Renal pelvis (tissue), 12 donors: ENCODE measurements at places on chromosomes 12 and 14.

GRCh38 chr12:62196146-62196545 is 64.1 kb upstream of the USP15 start:
- no peak for DNase-seq

GRCh38 chr12:67919406-67919805 is 69.8 kb upstream of the IFNG-AS1 start:
- DNase-seq = no peak

- DNase-seq = no peak
Measured at GRCh38 chr12:114933428-114934160, 249.6 kb upstream of the TBX3 start.

GRCh38 chr12:25979563-25979962 is 21.1 kb downstream of the RASSF8 start:
- no peak for DNase-seq

- DNase-seq = no peak
Measured at GRCh38 chr14:45261209-45261608, 8.2 kb upstream of the MIS18BP1 start.

DNA sequence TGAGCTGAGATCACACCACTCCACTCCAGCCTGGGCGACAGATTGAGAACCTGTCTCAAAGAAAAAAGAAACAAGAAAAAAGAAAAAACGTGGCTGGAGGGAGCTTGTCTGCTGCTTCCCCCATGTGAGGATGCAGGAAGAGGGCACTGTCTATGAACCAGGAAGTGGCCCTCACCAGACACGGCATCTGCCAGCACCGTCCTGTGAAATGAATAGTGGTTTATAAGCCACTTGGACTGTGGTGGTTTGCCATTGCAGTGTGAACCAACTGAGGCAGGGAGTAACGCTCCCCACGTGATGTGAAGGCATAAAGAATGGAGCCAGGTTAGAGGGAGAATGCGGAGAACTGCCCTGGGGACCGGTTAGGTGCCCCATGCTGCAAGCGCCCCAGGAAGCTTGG is 4.5 kb upstream of the BRF1 start:
- no peak for DNase-seq

DNA sequence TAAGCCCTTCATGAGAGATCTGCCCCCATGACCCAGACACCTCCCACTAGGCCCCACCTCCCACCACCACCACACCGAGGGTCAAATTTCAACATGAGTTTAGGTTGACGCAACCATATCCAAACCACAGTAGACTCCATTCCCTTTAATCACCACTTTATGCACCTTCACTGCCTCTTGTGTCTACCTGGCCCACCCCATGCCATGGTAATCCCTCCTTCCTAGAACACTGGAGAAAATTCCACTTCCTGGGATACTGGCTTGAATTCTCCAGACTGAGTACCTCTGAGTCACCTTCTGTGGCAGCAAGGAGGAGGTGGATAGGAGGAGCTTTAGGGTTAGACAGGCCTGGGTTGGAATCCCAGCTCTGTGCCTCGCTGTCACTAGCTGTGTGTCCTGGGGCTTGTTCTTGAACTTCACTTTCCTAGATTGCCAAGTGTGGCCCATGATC is 26.1 kb upstream of the CIPC start:
- DNase-seq = no peak

DNA sequence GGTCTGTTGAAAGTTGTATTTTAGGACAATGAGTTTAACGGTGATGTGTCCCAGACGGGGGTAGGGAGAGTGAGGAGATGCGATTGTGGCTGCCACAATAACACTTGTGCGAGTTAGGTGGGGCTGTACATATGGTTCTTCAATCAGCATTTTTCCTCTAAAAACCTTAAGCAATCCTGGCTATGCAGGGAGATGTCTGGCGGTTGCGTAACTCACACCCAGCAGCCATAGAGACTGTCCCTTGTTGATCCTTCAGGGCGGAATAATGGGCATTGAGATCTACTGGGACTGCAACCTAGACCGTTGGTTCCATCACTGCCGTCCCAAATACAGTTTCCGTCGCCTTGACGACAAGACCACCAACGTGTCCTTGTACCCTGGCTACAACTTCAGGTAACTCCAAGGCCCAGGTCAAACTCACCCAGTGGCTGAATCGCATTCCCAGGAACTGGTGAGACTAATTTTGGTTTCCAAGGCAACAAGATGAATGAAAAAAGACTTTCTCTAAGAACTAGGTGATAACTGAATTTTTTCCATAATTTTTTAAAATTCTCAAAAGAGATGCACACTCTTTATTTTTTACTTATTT is 34.6 kb downstream of the P2RX7 start:
- no peak for DNase-seq

GRCh38 chr12:55852740-55853139 is 10.0 kb upstream of the MMP19 start:
- DNase-seq = no peak

DNA sequence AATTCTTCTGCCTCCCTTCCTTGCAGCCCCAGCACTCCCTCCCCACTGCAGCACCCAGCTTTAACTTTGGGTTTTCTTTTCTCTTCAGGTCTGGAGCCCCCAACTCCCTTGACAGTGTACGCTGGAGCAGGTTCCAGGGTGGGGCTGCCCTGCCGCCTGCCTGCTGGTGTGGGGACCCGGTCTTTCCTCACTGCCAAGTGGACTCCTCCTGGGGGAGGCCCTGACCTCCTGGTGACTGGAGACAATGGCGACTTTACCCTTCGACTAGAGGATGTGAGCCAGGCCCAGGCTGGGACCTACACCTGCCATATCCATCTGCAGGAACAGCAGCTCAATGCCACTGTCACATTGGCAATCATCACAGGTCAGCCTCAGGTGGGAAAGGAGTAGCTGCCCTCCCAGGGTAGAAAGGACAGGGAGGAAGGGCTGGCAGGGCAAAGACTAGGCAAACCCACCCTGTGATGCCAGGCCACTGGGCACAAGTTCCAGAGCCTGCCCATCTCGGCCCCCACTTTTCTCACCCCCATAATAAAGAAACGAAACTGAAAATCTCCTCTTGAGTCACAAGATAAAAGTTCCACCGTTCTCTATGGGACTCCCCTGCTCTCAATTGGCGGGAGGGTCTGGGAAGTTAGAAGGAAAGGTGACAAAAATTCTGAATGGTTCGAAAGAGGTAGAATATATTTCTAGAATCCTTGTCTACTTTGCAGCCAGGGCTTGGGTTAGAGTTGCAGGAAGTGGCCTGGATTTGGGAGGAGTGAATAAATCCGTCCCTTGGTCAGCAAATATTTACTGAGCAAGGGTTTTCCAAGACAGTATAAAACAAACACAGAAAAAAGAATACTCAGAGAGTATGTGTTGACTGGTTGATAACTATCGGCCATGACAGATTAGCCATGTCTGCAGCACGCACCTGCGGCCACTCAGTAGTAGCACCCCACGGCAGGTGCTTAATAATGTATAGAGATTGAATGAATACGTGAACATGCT is 3.2 kb downstream of the LAG3 start:
- DNase-seq = no peak

GRCh38 chr12:69355363-69356028 is 4.0 kb upstream of the YEATS4 start:
- no peak for DNase-seq

DNA sequence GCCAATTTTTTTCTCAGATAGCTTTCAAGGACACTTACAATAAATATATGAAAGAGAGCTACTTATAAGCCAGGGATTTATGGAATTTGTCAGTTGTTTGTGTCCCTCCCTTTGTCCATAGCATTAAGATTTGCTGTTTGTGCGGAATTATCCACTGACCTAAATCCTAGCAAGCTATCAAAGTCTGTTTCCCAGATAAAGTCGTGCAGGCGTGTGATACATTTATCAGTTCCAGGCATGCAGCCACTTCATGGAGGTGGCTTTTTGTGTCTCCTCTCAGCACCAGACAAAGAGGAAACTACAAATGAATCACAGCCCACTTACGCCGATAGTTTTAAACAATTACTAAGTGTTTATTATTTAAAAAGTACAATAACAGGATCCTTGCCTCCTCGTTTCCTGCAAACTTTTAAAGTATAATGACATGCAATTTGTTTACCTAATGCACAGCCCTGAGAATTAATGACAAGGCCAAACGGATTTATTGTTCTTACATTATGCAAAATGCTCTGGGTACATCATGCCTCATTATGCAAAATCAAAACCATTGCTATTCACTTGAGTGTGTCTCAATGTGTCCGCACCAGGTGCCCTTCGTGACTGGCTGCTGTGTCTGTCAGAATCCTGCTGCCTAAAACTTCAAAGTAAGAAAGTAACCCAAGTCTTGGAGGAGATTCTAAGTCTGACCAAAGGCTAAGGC is 423.2 kb downstream of the GLT1D1 start:
- DNase-seq = no peak

GRCh38 chr14:51458563-51458955 is 193.2 kb upstream of the FRMD6 start:
- DNase-seq = no peak

- DNase-seq = no peak
Measured at GRCh38 chr12:116161588-116161987, 115.9 kb downstream of the MED13L start.

DNA sequence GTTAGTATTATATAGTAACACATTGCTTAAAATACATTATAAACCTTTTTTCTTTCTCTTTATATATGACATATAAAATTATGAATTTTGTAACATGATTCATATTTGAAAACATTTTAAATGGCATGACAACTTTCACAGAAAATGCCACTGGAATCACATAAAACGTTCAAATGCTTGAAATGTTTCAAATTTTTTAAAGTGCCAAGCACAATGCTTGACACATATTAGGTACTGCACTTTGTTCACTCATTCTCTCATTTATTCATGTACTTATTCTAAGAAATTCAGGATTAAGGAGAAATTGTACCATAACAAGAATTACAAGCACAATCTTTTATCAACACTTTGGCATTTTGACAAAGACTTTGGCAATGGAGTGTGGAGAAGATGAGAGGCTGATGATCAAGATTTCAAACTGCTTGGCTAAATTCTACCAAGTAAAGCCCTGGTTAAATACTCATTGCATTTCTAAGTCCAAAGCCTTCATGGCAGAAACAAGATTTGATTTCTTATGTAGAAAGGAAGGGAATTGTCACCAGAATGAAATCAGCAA is 232.2 kb downstream of the C12orf50 start:
- DNase-seq = no peak

- no peak for DNase-seq
Measured at GRCh38 chr14:76304536-76305267, 71.2 kb upstream of the ESRRB start.

DNA sequence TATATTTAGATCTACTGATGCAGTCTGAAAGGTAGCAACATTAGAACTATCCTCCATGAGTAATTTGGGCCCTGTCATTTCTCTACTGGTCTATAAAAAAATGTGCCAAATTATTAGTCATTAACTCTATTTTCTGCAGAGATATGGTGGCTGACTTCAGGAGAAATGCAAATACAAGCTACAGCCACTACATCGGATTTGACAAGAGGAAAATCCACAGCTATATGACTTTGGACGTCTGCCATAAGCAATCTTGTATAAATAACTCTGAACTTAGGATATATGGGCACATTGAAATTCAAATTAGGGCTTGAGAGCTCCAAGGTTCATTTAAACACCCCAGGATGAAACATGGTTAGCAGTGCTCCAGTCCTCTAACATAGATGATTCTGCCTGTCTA is 983.0 kb upstream of the LRFN5 start:
- no peak for DNase-seq

DNA sequence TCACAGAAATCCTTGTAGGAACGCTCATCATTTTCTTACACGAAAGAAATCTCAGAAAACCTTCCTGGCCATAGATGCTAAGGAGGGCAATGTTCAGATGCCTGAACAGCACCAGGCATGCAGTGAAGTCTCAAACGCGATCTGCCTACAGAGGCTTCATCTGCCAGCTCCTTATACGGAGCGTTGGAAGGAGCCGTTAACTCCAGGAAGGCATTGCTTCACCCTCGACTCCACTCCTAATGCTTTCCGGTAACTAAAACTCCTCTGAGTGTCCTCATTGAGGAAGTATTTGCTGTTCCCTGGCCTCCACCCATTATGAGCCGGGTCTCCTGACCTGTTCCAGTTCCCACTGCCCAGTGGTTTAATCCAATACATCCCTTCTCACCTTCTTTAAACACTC is 502.7 kb downstream of the BCL11B start:
- no peak for DNase-seq
